ENCODE measurements at places on chromosomes 11 and 22.

DNA sequence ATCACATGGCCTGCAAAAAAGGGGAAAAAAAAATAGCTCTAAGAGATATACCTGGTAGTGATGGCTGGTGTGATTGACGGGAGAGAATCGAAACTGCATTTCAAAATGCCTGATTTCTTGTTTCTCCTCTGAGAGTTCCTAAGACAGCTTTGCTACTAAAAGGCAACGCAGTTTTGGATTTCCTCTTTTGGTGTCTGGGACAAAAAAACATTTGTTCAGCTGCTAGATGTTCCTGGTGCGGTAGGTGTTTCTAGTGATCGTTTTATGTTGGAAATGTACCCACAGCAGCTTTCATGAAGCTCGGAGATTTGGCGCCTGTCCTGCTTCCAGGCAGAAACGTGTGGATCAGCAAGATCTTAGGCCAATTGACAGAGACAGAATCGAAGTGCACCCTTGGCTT lies 18.1 kb downstream of the P2RX3 start:
- no peak for DNase-seq

GRCh38 chr22:37563153-37564081 lies 3.1 kb downstream of the CDC42EP1 start:
- DNase-seq = no peak

DNA sequence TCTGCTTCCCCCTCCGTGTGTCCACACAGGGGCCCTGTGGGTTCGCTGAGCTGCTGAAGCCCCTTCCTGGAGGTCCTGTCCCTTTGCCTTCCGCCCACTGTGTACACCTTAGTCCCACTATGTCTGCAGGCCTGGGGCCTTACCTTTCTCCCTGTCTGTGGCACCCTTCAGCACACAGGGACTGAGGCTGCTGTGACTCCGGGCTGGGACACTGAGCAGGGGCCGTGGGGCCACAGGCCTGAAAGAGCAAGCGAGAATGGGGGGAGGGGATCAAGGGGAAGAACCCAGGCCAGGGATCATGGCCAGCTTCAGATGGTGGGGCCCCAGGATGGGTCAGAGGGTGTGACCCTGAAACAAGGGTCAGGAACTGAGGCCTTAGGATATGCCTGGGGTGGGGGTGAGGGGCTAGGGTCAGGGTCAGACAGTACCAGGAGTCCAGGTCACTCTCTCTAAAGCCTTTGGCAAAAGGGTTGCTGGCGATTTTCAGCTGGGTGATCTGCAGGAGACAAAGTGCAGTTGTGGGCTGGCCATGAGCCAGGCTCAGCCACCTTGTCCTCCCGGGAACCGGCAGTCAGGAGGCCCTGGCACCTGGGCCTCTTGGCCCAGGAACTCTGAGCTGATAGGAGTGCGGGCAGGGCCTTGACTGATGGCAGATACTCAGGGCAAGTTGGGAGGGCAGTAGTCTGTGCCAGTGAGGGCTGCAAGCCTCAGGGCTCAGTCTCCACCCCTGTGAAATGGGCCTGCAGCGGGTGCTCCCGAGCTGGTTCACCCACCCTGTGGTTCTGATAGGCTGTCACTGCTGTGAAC lies 2.6 kb upstream of the NUDT8 start:
- no peak for DNase-seq

- no peak for DNase-seq
Observed at GRCh38 chr22:31089160-31090100, 8.3 kb downstream of the SMTN start.

- DNase-seq = no peak
Observed at GRCh38 chr22:20101638-20102037, 14.3 kb upstream of the RANBP1 start.

DNA sequence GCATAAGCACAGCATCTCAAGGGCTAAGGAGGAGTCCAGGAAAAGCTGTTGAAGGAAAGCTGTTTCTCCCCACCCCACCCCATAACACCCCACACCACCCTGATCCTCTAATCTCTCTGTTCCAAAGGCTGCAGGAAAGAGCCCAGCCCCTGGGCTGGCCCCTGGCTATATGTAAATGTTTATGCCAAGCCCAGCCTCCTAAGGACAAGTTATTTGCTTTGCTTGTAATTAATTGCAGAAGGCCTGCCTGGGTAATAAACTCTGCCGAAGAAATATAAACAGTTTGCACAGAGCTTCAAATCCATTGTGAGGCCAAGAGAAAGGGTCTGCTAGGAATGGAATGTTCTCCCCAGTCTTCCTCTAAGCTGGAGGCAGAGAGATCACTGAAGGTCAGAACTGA lies 21.2 kb downstream of the ARRB1 start:
- no peak for DNase-seq

- no peak for DNase-seq
Observed at GRCh38 chr11:110525883-110526282, 96.1 kb downstream of the FDX1 start.

- no peak for DNase-seq
Observed at GRCh38 chr11:65654375-65655349, 8.1 kb downstream of the RELA start.

DNA sequence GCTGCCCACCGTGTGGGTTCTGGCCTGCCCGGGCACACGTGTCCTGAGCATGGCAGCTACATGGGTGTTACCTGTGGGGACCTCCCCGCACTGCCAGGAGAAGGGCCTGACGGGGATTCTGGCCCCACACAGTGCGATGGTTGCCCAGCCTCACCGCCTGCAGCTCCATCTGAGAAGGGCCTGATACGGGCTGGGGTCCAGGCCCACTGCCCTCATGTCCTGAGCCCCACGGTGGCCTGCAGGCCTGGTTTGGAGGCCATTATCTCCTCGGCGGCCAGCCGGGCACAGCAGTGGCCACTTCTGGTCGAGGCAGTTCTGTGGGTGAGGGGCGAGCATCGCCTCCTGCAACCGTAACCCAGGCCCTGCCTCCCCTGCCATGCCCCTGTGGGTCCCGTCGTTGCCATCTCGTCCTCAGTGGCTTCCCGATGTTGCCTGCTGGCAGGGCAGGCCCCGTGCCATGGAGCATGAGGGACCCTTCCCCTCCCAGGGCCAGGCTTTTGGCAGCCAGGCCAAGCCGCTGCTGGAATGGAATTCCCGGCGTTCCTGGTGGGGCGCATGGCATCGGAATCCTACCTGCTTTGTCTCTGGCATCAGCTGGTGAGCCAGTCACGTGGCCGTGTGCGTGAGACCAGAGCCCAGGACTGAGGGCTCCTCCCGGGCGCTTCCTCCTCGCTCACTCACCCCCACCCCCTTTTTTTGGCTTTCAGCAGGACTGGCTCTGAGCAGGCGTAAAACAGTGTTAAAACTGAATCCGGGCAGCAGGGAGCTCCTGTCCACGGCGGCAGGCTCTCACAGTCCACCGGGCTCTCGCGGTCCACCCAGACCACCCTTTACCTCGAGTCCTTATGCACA lies 71.9 kb upstream of the PPARA start:
- no peak for DNase-seq

- DNase-seq = no peak
Observed at GRCh38 chr11:93482556-93482955, 60.6 kb downstream of the SMCO4 start.

DNA sequence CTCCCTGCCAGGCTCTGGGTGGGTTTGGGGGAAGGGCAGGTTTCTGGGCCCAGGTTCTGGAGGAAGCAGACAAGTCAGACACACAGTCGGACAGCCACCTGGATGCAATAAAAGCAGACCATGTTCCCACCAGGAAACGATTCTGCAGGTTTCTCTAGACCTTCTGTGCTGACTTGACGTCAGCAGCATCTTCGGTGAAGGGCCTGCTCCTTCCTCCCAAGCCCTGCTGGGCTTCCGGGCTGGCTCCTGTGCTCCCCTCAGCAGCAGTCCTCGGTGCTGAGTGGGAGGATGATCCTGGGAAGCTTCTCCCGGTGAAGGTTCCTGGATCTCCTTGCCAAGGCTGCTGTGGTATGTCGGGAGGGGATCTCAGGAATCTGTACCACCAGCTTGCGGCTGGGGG lies 240.0 kb downstream of the GRIK4 start:
- DNase-seq = no peak

DNA sequence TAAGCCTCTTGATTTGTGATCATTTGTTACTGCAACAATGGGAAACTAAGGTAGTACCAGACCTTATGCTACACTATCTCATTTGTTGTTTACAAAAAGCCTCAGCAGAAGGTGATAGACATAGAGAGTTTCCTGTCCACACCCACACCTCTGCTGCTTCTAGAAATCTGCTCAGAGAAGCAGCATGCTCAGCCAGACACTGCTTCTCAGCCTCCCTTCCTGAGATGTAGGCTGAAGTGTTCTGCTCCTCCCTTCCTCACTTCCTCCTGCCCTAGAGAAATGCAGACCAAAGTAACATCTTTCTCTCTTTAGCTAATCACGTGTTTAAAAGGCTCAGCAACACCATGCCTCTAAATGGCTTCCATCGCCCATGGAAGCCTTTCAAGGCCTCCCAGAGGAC lies 88.4 kb downstream of the SLC1A2 start:
- DNase-seq = peak; percentile 18

DNA sequence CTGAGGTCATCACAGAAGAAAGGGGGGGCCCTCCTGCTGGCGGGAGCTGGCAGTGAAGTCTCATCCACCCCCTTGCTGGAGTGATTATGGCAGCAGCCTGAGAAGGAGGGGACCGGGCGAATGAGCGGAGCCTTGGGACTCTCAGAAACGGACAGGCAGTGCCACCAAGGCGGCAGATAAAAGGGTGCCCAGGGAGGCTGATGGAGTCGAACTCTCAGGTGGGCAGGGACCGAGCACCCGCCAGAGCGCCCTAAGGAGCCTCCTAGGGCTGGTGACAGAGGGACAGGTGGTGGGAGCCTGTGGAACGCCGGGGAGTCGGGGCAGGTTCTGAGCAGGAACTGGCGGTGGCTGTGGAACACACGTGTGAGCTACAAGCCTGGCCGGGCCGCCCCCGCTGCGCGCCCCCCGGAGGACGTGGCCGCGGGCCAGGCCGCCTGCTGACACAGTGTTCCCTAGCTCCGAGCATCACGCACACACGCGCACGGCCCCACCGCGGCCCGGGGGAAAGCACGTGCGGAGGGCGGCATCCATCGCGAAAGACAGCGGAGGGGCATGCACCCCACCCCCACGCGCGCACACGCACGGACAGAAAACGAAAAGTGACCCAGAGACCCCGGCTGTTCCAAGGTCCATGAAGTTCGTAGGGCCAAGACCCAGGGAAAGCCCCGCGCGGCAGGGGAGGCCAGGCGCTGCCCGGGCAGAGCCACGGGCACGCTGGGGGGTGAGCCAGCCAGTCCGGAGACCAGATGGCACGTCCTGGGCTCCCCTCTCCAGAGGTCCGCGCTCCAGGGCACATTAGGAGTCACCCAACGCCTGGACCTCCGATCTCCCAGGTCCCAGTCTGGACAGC lies 1.0 kb downstream of the VWCE start:
- DNase-seq = no peak

DNA sequence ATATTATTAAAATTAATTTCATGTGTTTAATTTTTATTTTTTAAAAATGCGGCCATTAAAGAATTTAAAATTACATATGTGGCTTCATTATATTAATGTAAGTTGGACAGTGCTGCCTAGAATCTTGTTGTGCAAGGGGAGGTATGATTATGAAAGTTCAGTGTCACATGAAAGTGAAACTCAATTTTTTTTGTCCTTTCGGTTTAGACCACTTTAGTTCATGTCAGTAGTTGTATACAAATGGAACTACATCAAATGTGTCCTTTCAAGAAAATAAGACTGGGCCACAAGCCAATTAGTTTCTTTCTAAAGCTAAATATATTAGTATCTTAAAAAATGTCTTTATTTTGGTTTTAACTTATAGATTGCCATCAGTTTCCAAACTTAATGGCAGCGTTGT lies 35.7 kb downstream of the TBCEL start:
- DNase-seq = no peak

- DNase-seq = no peak
Observed at GRCh38 chr22:41664490-41664889, 24.2 kb downstream of the SNU13 start.

DNA sequence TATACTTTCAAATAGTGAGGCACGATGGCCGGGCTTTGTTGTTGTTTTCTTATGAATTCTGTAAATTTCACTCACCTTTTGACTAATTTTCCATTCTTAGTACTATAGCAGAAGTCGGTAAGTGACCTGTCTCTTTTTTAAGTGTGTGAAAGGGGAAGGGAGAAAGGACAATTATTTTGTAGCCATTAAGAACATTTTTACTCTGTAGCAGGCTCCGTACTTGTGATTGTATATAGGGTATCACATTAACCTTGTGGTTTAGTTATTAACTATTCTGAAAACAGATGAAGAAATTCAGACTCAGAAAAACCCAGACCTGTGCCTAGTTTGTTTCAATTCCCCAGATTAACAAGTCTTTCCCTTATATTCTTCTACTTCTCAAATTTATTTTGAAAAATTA lies 78.7 kb downstream of the CASP12 start:
- no peak for DNase-seq

DNA sequence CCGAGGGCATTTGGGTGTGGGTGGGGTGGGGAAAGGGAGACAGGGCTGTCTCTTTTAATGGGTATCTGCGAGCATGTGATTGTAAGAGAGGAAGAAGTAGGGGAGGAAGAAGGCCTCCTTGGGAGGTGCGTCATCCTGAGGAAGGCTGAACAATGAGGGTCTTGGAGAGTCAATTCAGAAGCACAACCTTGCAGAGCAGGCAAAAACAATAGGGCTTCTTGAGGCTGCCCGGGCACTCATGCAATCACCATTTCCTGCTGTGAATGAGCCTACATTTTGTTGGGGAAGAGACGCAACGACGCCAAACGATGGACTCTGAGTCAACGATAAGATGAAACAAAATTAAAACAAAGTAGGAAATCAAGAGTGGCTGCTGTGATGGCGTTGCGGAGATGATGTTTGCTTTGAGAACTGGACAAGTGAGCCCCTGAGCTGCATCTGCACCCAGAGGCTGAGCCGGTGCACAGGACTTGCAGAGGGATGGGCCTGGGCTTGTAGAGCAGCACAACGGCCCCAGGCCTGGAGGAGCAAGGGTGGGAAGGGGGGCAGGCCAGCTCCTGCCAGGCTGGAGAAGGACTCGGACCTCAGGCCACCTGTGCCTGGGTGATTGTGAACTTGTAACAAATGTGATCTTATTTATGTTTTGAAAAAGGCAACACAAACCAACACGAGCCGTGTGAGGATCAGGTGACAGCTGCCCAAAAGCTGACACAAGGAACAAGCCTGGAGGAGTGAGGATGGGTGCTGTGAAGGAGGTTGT lies 92.3 kb upstream of the B3GAT1 start:
- DNase-seq = no peak

DNA sequence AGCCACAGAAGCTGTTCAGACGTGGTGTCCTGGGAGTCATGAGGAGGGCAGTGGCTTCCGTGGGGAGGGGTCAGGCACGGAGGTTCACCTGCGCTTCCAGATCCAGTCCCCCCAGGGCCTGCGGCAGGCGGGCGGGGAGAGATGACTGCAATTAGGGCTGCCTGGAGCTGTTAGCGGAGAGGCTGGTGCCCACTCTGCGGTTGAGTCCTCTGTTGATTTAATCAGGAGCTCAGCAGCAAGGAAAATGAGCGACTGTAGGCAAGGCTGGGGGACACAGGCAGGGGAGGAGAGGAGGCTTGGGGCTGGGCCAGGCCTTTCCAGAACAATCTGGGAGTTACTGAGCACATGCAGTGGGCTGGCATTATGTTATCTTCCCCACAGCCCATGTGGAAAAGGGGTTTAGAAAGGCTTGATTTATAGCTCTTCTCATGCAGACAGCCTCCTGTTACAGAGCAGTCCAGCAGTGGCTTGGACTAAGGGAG lies 13.1 kb downstream of the PLCB3 start:
- no peak for DNase-seq

All from T follicular helper cell (primary cell).